Activated CD8-positive, alpha-beta memory T cell treated with anti-CD3 and anti-CD28 coated beads, Interleukin-2, amount 10 ng/mL, durations not matched to agents 7 days and 5 days (primary cell): ENCODE measurements at places on chromosomes 7 and 10. TPM values are rescaled to one million over a fixed set of nuclear protein-coding genes. Genes with fewer than 3 reads are reported as not detected.

- DNase-seq, result no peak
- H3K4me3 ChIP-seq, result no peak within 1 kb of the TSS
- peaks cover 26% of the 10 kb centered on the region for H3K4me1 ChIP-seq
- H3K36me3 ChIP-seq, result no peaks in the 10 kb centered on the region
- no peak within 1 kb of the TSS for H3K27ac ChIP-seq
Observed at GRCh38 chr10:122560279-122560804, at the start of gene DMBT1. DMBT1 (plus strand) TSS chr10:122560754; CDS start chr10:122560771, 17 bp downstream.

STEAP1B gene
- total RNA-seq, result 0.37 TPM

CDHR3 gene
- 0.58 TPM for total RNA-seq

- H3K4me3 ChIP-seq, result no peak overlapping the region
- no peaks in the 10 kb centered on the region for H3K36me3 ChIP-seq
- H3K4me1 ChIP-seq, result peaks cover 16% of the 10 kb centered on the region
- peak overlapping the region; percentile 58 for H3K27ac ChIP-seq
Observed at GRCh38 chr10:103781329-103782061, 73.9 kb downstream of the SH3PXD2A start.

ODAD2 gene
- total RNA-seq, result not detected

GRCh38 chr10:100654782-100655325, 90.5 kb upstream of the PAX2 start:
- peaks cover 18% of the 10 kb centered on the region for H3K4me1 ChIP-seq
- H3K27ac ChIP-seq, result peak overlapping the region; percentile 29
- peak overlapping the region; percentile 56 for H3K4me3 ChIP-seq

OR9A2 gene
- total RNA-seq, result not detected

GRCh38 chr10:114920459-114920858, 17.5 kb upstream of the TRUB1 start:
- no peak overlapping the region for H3K4me3 ChIP-seq
- DNase-seq, result no peak
- peaks cover 2% of the 10 kb centered on the region for H3K27me3 ChIP-seq

DNA sequence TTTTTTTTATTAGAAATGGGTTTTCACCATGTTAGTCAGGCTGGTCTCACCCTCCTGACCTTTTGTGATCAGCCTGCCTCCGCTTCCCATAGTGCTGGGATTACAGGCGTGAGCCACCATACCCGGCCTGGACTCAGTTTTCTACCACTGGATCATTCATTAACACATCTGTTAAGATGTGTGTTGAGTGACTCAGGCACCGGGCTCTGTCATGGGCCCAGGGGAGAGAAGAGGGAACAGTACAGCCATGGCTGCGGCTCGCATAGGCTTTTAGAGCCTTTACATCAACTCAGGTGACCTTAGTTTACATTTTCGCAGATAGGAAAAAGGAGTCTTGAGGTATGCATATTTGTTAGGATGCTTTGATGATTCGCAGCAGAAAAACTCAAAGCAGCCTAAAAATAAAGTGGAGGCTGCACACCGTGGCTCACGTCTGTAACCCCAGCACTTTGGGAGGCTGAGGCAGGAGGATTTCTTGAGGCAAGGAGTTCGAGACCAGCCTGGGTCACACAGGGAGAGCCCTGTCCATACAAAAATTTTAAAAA, 3.1 kb upstream of the ARPC1B start:
- no peak overlapping the region for H3K4me3 ChIP-seq
- H3K36me3 ChIP-seq, result peaks cover 14% of the 10 kb centered on the region
- H3K27me3 ChIP-seq, result no peaks in the 10 kb centered on the region
- peak overlapping the region; percentile 22 for H3K27ac ChIP-seq
- no peak for DNase-seq

GRCh38 chr7:7117935-7118586, 64.3 kb upstream of the C1GALT1 start:
- DNase-seq, result no peak
- no peaks in the 10 kb centered on the region for H3K4me1 ChIP-seq
- H3K4me3 ChIP-seq, result no peak overlapping the region
- H3K27me3 ChIP-seq, result peaks cover 5% of the 10 kb centered on the region
- H3K27ac ChIP-seq, result no peak overlapping the region
- no peaks in the 10 kb centered on the region for H3K36me3 ChIP-seq

- no peak for DNase-seq
- peaks cover 51% of the 10 kb centered on the region for H3K36me3 ChIP-seq
- H3K4me3 ChIP-seq, result no peak overlapping the region
- H3K27ac ChIP-seq, result no peak overlapping the region
- no peaks in the 10 kb centered on the region for H3K27me3 ChIP-seq
Observed at GRCh38 chr10:6493521-6494441, 86.3 kb downstream of the PRKCQ start.
